ENCODE measurements at places on chromosomes 6 and 20.

DNA sequence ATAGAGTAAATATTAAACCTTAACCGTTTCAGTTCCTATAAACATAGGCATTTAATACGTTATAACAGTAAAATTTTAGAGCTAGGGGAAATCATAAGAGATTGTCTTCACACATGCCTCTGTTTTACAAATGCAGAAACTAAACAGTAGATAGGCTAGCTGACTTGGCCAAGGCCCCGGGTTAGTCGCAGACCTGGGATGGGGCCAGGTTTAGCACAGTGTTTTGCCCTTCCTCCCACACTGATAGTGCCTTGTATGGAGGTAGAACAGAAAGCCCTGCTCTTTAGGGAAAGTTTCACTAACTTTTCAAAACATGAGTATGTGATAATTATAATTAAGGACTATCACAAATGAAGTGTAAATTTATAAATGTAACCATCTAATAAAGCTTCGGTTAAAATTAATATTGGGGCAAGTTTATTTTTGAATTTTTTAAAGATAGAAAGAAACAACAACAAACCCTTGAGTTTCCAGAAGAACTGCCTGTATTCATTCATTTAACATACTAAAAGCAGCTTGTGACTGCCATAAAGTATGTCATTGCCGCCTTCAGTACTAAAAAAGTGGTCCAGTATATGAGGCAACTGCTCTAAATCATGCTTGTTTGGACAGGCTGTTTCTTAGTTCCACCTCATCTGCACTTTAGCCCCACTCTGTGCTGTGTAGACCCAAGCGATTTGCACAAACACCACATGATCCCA, 62.5 kb upstream of the LOC128125822 start:
- DNase-seq = no peak

DNA sequence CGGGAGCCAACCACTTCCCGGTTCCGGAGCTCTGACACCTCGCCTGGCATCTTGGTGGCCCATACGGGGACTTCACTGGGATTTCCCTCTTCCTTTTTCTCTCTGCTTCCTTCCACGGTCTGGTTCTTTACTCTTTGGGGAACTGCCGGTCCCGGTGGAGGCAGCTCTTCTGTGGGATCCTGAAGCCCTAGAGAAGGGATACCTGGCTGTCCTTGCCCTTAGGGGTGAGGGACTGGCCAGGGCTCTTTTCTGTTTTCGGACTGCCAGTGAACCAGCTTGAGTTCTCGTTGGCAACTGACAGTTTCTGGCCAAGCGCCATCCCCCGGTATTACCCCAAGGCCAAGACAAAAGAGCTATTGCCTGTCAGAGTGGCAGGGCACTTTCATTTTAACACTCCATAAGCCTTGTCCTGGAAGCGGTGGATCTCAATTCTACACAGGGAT, 880 bp upstream of the CPXM1 start:
- DNase-seq = no peak

DNA sequence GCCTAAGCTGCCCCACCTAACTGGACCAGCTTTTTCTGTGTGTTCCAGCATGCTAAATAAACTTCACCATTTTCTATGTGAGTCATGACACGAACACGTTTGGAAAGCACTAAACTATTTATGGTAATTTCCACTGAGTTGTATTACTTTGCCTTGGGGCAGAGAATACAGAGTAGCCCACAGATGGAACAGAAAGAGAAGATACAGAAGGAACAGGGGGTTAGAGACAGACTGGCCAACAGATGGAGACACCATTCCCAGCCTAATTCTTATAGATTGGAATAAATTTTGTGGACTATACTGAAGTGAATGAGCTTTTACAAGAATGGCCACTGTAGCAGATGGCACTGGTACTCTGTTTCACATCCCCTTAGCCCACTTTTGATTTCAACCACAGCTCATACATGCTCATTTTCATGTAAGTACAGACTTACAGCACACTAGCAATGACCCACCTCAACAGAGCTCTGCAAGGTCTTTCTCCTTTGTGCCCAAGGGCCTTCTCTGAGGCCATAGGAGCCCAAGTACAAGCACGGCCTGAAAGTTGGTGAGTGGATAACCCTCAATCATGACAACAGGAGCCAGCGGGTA, 13.1 kb upstream of the NT5DC1 start:
- DNase-seq = no peak

- DNase-seq = no peak
Measured at GRCh38 chr6:37083243-37084138, 78.0 kb downstream of the FGD2 start.

DNA sequence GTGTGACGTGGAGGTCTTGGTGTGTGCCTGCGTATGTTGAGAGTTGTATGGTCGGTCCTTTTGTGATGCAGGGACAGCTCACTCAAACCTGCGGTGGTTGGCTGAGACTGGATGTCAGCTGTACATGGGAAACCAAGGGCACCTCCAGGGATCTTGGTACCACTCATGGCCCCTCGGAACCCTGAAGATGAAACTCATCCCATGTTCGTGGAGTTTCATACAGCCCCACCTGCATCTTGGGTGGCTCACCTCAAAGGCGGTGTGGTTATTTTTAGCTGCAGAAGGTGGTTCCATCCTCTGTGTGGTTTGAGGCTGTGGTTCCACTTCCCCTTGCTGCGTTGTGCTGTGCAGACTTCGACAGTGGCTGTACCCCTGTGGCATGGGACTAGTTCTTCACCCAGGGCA, 52.6 kb upstream of the SLC22A1 start:
- DNase-seq = peak; percentile 17

DNA sequence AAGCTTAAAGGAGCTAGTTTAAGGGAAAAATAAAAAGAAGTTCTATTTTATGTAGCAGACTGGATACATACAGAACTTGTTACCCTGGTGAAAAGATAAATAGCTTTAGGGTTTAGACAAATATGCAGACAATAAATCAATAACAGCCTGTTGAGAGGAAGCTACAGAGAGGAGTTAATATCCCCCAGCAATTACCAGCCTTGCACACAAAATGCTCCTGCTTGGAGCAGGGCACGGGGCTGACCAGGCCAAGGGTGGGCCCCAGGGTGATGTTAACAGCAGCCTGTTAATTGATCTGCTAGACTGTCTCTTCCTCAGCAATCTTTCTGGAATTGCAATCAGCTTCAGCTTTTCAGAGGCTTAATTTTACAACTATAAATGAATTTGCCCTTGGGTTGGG, 125.1 kb upstream of the SOX4 start:
- no peak for DNase-seq

- no peak for DNase-seq
Measured at GRCh38 chr6:35634316-35634715, 54.4 kb downstream of the FKBP5 start.

DNA sequence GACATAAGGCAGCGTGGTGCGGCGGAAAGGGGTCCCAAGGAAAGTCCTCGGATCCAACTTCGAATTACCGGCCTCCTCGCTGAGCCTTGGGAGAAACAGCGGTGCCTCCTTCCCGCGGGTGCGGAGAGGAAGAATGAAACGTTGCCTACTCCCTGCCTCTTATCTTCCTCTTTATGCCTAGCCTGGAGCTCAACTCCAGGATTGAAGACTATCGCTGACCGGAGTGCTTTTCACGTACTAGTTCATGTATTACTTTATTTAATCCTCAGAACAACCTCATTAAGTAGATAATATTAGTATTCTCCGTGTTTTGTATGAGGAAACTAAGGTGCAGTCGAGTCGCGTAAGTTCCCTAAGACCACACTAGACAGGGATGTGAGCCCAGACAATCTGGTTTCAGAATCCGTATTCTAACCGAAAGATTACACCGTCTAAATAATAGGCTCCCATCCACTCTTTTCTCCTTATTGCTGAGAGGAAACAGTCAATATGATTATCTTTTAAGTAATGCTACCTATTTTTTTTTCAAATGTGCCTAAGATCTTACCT, 793 bp upstream of the PDSS2 start:
- DNase-seq = no peak

- DNase-seq = no peak
Measured at GRCh38 chr20:52004715-52005114, 186.9 kb downstream of the ZFP64 start.

- DNase-seq = no peak
Measured at GRCh38 chr6:100023798-100024197, 29.8 kb upstream of the MCHR2 start.

DNA sequence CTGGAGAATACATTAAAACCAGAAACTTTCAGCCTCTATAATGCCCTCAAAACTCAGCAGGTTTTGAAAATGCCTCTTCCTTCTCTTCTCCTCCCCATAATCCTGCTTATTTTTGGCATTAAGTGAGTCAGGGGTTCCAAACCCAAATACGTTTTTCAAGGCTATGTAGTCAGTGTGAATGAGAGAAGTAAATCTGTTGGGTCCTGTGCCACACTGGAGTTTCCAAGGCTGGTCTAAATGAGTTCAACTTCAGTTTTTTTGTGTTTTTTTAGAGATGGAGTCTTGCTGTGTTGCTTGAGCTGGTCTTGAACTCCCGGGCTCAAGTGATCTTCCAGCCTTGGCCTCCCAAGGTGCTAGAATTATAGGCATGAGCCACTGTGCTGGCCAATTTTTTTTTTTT, 20.9 kb downstream of the PTPRA start:
- no peak for DNase-seq

DNA sequence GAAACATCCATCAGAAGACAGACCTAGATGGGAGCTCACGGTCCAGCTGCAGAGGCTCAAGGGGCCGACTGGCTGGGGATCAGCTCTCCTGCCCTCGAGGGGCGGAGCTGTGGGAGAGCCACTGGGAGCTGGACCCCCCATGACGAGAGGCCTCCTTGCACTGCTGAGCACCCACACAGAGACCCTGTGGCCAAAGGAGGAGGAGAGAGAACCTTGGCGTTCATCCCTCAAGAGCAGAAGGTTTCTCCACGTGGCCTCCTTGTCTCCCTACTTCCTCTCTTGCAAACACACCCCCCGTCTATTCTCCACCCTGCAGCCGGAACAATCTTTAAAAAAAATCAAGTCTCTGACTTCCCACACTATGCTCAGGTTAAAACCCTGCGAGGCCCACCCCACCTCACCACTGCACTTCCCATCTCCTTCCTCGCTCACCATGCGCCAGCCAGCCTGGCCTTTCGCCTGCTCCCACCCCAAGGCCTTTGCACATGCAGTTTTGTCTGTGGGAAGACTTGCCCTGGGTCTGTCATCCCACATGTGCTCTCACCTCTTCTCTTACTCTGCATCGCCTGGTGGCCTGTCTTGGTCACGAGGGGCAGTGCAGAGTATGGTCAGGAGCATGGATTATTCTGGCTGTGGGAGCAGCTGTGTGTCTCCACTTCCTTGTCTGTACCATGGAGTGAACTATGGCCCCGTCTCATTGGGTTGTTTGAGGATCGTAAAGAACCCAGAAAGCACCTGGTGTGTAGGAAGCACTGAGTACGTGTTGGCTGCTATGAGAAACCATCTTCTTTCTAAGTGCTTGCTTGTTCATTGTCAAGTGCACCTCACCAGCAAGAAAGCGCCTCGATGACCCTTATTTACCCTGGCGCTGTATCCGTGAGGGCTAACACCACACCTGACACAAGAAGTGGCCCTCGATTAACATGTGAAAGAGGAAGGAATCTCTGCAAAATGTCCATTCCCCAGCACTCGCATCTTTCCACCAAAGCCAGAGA, 32.9 kb downstream of the PMEPA1 start:
- no peak for DNase-seq

DNA sequence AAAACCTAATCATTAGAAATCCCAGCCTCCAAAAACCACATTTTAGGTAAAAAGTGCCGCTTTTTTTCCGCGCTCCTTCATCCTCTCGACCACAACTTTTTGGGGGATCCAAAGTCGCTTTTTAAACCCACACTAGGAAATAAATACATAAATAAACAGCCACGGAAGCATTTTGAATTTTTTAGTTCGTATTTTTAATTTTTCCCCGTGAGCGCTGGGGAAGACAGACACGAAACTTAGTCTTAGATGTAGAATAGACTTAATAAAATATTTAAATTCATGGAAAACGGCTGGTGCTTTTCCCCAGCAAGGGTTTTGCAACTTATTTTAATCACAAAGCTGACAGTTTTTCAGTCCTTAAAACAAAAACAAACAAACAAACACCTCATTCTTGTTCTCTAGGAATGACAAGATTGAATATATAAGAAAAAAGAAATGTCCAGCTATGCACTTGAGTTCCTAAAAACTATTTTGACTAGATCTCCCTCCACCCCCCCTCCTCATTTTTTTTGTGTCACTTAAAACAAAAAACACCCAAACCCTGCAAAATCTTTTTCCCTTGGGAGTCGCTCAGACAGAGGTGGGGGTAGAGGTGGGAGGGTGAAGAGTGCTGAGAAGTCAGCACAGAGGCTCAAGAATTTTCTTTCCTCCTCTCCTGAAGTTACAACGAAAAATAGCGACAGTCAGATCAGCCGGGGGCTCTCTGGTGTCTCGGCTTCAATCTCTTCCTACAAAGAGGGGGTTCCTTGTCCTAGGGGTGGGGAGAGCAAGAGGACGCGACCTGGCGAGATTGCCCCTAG, 43.4 kb upstream of the SUPT3H start:
- DNase-seq = no peak

- no peak for DNase-seq
Measured at GRCh38 chr6:9252799-9253198, 817.5 kb upstream of the SLC35B3 start.

GRCh38 chr6:31690231-31691077, 9.6 kb upstream of the LY6G5C start:
- DNase-seq = no peak

- no peak for DNase-seq
Measured at GRCh38 chr6:145009711-145010110, 724.6 kb downstream of the UTRN start.

DNA sequence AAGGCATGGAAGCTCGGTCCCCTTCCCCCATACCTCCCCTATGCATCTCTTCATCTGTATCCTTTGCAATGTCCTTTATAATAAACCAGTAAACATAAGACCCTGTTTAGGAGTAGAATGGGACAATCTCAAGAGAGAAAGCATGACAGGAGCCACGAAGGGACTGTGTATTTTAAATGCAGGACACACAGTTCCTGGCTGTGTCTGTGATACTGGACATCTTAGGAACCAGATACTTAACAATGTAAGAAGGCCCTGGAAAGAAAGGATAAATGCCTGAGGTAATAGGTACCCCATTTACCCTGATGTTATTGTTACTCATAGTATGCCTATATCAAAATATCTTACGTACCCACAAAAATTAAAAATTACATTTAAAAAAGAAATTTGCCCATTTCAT, 36.6 kb downstream of the NUDT3 start:
- DNase-seq = no peak

DNA sequence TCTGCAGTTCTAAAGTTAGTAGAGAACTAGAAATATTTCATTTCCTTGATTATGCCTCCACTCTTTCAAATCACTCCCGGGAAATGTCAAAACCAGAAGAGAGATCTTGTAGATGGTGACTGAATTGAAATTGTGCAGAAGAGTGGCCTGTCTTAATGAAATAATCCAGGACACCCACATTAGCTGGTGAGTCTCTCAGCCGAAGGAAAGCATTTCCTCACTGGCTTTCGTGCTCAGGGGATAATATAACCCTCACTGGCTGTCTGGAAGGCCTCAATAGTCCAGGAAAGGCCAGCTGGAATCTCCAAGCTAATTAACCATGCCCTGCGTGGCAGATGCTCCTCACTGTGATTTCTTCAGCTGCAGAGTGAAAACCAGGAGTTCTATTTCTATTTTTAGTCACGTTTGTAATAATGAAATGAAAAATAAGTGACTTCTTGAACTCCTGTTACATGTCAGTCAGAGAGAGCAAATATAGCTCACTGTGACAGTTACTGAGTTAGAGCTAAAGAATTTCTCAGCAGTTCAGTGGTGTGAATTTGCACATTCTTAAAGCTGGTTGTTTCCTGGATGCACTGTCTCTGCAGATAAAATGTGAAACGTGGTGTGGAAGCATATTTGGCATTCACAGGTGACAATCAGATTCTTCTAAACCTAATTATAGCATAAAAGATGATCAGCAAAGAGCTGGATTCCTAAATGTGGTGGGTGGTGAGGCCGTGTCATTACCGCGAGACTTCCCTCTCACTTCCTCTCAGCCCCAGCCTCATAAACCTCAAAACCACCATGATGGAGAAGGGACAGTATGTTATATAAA, 211.7 kb downstream of the LMBRD1 start:
- DNase-seq = no peak

All from thymus (tissue), 14 donors.